Central memory CD8-positive, alpha-beta T cell (primary cell): ENCODE measurements at places on chromosomes 16 and 17.

DNA sequence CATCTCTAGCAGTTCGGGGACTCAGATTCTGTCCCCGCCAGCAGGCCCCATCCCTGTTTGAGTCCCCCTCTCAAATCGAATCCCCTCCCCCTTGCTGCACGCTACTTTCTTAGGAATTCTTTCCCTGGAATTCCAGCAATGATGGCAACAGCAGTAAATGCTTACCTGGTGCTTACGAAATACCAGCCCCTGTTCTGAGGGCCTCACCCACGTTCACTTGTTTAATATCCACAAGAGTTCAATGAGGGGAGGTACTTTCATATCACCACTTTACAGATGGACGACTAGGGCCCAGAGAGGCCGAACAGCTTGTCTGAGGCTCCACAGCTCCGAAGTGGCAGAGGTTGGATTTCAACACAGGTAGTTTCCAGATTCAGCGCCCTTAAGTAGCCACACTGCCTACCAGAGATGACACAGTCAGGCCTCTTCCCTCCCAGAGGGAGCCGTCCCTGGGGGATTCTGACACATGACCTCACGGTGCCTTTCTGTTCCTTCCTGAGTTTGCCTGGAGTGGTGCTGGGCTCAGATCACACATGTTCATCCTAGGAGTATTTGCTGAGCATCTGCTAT is 120.7 kb upstream of the GSE1 start:
- DNase-seq: no peak

- no peak for DNase-seq
Observed at GRCh38 chr16:79269211-79269863, 331.2 kb downstream of the MAF start.

DNA sequence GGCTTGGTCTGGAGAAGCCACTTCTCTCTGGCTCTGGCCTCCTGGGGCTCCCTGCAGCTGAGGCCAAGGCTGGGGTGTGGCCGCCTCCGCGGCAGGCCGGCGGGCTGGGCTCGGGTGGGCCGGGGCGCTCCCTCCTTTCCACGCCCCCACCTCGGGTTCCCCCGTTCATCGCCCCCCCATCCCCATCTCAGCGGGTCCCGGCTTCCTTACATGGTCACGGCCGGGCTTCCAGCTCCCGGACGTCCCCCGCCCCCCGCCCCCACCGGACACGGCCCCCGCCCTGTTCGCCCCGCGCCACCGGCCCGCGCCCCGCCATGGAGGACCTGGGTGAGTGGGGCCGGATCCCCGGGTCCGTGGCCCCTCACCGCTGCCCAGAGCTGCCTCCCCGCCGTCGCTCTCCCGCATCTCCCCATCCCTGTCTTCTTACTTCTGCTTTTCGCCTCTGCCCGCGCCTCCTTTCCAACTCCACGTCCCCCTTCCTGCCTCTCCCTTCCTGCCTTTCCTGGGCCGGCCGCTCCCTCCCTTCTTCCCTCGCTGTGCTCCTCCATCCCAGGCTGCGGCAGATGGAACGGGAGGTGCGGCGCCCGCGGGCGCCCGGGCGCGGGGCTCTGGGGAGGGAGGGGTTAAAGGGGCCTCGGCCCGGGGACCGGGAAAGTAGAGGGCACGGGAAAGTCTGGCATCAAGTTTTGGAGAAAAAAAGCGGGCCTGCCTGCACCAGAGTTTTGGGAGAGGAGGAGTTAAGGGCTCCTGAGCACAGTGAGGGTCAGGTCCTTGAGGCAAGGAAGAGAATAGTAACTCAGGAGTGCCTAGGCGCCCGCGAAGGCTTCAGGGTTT is at the start of gene TGFB1I1:
TGFB1I1 (plus strand) TSS at position 278 of the 834 bp plus-strand sequence; CDS start at position 315, 37 bp downstream.
- DNase-seq: no peak

DNA sequence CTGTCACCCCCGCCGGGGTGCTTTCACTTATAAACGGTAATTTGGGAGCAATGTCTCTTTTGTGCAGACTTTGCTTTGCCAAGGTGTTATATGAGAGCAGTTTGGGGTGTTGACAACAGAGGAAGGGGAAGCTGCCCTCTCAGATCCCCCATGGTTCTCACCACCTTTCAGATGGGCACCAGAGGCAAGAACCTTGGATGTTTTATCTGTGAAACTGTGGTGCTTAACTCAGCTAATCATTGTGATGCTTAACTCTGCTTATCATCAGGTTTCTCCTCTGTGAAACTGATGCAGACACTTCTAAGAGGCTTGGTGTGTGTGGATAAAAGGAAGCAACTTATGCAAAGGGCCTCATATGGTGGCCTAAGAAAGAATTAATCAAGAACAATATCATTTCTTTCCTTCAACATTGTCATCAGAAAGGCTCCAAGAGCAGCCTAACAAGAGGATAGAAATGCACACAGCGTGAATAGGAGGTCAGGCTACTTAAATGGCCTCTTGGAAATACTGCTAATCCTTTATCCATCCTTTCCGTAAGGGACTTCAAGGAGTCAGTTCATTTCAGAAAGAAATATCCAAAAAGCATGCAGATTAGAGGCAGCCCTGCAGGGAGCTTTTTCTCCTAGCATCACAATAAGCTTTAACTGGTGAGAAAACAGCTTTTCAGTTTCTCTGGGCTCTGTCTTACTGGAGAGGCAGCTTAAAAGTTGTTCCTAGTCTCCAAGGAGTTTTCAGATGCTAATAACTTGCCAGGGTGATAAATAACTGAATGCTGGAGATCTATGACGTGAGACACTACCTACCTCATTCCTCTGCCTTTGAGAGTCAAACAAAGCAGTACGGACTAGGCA is 55.1 kb upstream of the CLEC3A start:
- DNase-seq: no peak

DNA sequence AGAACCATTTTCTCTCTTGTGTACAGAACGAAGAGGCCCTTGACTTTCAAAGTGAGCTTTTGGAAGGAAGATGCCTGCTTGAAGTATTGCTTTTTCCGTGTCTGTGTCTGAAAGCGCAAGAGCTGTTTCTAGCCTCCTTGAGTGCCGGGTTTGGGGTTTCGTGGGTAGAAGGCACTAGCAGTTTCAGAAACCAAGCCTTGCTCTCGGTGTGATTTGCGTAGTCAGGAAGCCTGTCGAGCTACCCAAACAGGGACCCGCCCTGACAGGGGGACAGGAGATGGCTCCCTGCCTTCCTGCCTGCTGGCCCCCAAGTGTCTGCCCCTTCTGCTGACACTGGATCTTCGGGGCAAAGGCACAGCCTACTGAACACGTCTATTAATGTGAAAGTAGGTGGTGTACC is 322.0 kb downstream of the MAF start:
- peak; percentile 75 for DNase-seq

DNA sequence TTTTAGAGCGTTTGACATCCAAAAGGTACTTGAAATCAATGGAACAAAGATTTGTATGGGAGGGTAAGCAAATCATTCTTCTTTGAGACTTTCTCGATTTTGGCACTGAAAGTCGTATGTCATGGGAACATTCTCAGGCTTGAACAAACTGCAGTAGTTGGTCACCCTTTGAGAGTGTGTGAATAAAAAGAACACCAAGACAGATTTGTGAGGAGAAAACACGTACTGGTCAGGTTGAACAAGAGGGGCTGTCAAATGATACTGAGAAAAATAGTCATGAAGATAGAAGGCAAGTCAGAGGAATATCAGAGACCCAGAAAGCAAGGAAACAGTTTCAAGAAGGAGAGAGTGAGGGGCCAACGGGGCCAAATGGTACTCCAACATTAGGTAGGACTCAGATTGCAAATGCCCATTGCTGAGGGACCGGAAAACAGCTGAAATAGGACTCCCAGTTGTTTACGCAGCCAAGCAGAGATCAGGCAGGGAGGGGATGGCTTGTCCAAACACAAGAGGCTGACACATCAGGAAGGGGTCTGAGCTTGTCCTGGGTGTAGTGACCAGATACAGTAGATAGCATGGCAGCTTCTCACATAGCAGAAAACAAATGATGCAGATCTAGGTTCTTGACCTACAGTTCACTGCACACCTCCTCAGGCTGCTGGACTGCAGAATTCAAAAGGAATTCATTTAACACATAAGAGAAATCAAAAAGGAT is 74.5 kb upstream of the MYOCD start:
- DNase-seq: no peak

DNA sequence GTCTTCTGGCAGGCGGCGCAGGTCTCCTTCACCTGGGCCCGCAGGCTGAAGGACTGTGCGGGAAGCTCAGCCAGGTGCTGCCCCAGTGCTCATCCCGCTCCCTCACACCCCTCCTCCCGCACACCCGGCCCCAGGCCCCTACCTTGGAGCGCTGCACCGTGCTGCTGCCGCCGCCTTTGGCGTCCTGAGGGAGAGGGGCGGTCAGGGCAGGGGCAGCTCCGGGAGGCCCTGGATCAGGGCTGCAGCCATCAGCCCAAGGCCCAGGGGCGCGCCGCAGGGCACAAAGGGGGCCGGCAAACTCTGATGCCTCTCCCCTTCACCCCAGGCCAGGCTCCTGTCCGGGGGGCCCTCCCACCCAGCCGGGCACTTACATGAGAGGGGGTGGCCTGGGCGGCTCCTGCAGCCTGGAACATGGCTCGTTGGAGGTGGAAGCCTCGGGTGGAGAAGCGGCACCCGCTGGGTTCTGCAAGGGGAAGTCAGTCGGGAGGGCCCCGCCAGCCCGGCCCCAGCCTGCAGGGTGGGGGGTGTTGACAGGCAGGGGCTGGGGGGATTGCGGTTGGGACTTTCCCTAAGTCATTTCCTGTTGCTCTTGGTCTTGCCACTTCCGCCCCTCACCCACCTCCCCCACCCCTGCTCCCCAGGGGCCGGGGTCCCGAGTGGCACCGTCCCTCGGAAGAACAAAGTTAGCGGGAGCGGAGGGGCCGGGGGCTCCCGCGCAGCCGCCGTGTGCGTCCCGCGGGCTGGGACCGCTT is 863 bp downstream of the LIMD2 start:
- DNase-seq: peak; percentile 79
